Suprapubic skin (tissue), 4 donors: ENCODE measurements at places on chromosomes 16 and 17. TPM values are rescaled to one million over a fixed set of nuclear protein-coding genes. Genes with fewer than 3 reads are reported as not detected.

DNA sequence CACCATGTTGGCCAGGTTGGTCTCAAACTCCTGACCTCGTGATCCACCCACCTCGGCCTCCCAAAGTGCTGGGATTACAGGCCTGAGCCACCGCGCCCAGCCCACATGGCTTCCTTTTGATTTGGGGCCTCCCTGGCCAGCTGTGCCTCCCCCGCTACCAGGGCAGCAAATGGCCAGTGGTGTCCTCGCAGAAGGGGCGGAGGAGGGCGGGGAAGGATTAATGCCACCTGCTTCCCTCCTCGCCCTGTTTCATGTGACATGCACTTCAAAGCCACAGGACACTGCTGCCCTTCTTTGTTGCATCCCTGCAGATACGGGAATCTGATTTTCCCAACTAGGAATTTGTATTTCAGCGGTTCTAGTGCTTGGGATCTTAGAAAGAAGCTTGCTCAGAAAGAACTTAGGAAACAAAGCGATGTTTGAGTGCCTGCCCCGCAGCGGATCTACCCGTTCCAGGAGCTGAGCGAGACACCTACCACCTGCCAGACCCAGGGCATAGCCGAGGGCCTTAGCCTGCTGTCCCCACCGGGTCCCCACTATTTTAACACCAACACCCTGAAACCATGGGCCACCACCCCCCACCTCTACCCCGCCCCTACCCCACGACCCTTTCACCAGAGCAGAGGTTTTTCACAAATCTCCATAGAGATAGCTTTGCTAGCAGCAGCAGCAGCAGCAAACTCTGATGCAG lies 37.7 kb upstream of the CCDC182 start:
- no peak for DNase-seq

- peak; percentile 93 for DNase-seq
Observed at GRCh38 chr16:1610071-1610898, 1.6 kb downstream of the IFT140 start.

DNA sequence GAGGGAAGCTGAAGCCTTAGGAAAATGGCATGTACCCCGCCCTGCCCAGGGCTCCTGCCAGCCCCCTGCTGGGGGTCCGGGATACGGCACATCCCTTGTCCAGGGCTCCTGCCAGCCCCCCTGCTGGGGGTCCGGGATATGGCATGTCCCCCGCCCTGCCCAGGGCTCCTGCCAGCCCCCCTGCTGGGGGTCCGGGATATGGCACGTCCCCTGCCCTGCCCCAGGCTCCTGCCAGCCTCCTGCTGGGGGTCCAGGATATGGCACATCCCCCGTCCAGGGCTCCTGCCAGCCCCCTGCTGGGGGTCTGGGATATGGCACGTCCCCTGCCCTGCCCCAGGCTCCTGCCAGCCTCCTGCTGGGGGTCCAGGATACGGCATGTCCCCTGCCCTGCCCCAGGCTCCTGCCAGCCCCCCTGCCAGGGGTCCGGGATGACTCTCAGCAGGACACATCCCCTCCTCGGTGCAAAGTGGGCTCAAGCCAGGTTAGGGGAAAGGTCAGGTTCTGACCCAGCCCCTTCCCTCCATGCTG lies 43.2 kb downstream of the RPH3AL start:
- no peak for DNase-seq

FN3K gene
- 5.2 TPM for total RNA-seq

C17orf113 gene
- 0.60 TPM for total RNA-seq

AXIN2 gene
- 14.8 TPM for total RNA-seq

GRCh38 chr17:64950871-64951270 lies 31.6 kb upstream of the LRRC37A3 start:
- DNase-seq: no peak

- DNase-seq: peak; percentile 91
Observed at GRCh38 chr16:56637814-56638750, at the start of gene MT1A. MT1A (plus strand) TSS chr16:56638666; CDS start chr16:56638739, 73 bp downstream.
